ENCODE measurements at places on chromosomes 12 and 14.

- no peak for DNase-seq
Measured at GRCh38 chr12:64385019-64385418, 5.5 kb downstream of the C12orf56 start.

DNA sequence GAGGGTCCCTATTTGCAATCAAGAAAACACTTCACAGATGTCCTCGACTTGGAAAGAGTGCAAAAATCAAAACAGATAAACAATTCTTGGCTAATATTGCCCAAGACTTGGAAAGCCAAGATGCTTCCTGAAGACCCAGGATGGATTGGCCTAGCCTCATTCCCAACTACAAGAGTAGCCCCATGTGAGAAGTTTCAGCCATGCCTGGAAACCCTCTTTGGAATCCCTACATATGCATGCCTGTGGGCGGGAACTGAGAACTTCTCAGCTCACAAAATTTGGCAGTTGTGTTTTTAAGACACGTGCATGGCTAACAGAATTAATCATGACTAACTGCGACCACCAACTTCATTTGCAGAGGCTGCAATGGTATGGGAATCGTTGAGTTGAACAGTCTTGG, 283.2 kb upstream of the TBX3 start:
- DNase-seq = no peak

GRCh38 chr12:94500831-94501567, 41.3 kb upstream of the CEP83 start:
- DNase-seq = no peak

DNA sequence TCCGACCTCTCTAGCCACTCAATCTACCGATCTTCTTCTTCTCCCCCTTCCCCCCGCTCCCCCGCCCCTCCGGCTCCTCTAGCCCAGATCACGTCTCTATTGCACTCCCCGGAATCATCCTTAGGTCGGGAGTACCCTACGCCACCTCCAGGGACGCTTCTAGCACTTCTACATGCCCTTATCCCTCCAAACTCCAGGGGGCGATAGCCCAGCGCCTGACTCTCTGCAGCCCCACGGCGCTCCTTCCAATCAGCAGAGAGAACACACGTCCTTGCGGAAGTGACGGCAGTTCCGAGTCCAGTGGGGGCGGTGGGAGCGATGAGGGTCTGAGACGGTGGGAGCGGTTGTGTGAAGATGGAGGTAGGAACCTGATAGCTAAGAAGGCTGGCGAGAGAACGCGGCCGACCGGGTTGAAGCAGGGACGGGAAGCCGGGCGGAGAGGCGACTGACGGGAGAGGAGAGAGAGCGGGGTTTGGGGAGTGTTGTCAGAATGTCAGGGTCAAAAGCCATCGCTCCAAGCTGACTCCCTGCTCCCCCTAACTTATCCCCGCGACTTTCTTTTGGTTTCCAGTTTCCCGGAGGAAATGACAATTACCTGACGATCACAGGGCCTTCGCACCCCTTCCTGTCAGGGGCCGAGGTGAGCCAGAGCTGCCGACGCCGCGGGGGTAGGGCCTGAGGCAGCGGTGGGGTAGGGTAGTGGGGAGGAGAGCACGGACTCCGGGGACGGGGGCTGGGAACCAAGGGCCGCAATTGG, at the start of the genes RAB2B and TOX4:
Gene RAB2B (minus strand): TSS at position 35 of the 757 bp plus-strand sequence. CDS start 87 bp downstream, outside the sequence.
Gene TOX4 (plus strand): TSS at position 271 of the 757 bp plus-strand sequence. CDS start 84 bp downstream, at position 355.
- DNase-seq = peak; percentile 97

GRCh38 chr12:80937391-80938238, at the start of gene LIN7A:
TSS of gene LIN7A (minus strand) at chr12:80937934. CDS start at chr12:80937722, 212 bp downstream.
- DNase-seq = peak; percentile 18

- no peak for DNase-seq
Measured at GRCh38 chr14:68526512-68527091, 266.3 kb downstream of the ZFP36L1 start.

- DNase-seq = no peak
Measured at GRCh38 chr14:79585845-79586244, 625.5 kb downstream of the DIO2 start.

GRCh38 chr14:102504328-102504999, 5.1 kb downstream of the ANKRD9 start:
- no peak for DNase-seq

DNA sequence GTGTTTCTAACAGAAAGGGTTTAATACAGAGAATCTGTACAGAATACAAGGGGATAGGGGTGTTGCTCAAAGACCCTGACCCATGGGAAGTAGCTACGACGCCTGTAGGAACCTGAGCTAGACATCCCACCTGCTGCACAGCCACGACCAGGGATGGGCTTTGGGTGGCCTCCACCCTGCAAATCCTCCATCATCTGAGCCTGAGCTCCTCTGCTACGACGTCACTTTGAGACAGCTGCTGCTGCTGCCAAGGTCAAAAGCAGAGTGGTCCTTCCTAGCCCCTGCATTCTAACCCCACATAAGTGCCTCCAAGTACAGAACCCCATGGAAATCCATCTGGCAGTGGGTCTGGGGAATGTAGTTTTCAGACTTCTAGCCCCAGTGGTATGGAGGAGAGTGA, 43.8 kb downstream of the JAG2 start:
- no peak for DNase-seq

DNA sequence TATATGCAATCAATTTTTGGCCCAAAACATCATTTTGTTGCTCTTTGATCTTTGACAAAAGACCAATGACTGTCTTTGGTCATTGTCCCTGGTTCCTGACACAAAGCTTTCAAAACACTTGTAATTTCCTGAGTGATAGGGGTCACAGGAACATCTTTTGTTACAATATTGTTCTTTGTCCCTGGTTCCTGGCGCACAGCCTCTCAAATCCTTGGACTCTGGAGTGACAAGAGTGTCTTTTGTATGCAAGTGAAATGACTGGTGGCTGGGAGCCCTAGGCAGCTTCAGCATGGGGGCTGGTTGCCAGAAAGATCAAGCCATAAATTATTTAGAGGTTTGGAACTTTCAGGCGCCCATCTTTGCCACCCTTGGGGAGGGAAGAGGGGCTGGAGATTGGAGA, 53.9 kb downstream of the DNAH10 start:
- DNase-seq = no peak

DNA sequence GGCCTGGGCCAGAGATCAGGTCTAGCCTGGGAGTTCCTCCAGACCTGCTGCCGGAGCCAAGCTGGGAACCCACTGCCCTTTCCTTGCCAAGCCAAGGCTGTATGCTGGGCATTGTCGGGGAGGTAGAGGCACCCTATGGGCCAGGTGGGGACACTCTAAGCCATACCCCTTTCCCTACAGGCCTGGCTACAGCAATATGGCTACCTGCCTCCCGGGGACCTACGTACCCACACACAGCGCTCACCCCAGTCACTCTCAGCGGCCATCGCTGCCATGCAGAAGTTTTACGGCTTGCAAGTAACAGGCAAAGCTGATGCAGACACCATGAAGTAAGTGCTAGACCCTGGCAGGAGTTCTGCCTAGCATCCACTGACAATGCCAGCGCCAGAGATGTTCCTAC, 4.9 kb downstream of the MMP14 start:
- DNase-seq = no peak

- peak; percentile 38 for DNase-seq
Measured at GRCh38 chr14:80491131-80491530, 279.8 kb upstream of the DIO2 start.

- no peak for DNase-seq
Measured at GRCh38 chr12:44076871-44077270, 241.0 kb downstream of the TMEM117 start.

DNA sequence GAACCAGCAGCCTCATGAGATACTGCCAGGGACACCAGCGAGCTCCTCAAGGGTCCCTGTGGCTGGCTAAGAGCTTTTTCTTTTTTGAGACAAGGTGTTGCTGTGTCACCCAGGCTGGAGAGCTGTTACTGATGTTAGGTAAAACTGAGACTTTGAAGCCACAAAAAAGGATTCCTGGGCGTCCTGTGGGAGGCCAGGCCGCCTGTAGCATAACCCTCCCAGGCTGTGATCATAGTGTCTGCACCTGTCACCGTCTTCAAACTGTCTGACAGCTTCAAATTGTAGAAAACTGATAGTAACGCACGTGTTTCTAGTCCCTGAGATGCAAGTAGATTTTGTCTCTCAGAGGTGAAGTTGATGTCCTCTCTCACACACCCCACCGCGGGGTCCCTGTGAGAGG, 4.1 kb downstream of the ZFYVE21 start:
- no peak for DNase-seq

GRCh38 chr14:33839193-33840076, 111.4 kb downstream of the EGLN3 start:
- peak; percentile 6 for DNase-seq

All from GM04504 (cell line).